ENCODE measurements at places on chromosomes 16 and 17.

GRCh38 chr17:59642565-59642964, 22.9 kb downstream of the CLTC start:
- DNase-seq = no peak

DNA sequence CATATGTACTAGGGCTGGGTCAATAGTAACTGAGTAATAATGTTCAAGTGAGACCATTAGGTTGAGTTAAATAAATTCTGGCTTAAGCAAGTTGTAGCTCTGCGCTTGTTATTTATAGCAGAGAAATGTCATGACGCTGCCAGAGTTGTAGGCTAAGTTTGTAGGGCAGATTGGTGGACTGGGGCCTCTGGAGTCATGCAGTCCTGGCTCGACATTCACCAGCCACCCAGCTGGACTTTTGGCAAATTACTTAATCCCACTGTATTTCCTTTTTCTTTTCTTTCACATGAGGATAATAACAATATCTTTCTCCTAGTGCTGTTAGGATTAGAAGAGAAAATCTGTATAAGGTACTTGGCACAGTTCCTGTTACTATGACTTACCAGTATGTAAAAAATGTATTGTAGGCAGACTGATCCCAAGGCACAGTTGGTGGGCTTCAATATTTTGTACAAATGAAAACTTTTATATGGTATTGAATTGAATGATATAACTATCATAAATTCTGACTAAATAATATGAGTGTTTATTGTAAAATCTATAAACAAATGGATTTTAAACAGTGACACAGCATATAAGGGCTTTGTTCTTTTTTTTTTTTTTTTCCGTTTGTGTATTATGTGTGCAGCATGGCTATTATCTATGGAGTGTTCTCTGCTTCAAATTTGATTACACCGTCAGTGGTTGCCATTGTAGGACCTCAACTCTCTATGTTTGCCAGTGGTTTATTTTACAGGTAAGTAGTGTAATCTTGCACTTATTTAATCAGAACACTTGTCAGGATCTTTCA, 2.6 kb downstream of the MFSD11 start:
- no peak for DNase-seq

GRCh38 chr16:14629612-14629918, 495 bp downstream of the PARN start:
- no peak for DNase-seq

DNA sequence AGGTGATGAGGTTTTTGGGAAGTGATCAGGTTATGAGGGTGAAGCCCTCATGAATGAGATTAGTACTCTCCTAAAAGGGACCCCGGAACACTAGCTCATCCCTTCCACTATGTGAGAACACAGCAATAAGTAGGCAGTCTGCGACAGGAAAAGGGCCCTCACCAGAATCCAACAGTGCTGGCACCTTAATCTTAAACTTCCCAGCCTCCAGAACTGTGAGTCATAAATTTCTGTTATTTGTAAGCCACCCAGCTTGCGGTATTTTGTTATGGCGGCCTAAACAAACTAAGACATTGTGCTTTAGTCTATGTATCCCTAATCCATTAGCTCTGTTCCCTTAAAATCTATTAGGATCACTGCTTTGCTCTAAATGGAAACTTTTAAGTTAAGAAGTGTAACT, 8.5 kb downstream of the SLFN12 start:
- no peak for DNase-seq

- no peak for DNase-seq
These were observed 3.3 kb downstream of the TAOK1 start for GRCh38 chr17:29393436-29393835.

GRCh38 chr17:74367206-74367605, at the start of gene GPR142:
Gene GPR142 (plus strand): TSS chr17:74367506. CDS start chr17:74369541, 2,035 bp downstream.
- no peak for DNase-seq

DNA sequence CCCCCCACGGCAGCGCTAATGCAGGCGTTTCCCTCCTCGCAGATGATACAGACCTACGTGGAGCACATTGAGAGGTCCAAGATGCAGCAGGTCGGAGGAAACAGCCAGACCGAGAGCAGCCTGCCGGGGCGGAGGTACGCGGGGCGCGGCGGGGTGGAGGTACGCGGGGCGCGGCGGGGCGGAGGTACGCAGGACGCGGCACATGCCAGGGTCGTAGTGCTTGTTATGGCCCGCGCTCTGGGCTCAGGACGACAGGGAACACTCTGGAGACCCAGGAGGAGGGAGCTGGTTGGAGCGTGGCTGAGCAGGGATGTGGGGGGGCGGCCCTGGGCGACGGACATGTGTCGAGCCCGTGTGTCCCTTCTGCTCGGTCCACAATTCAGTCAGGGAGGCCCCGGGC, 23.4 kb downstream of the MAPK8IP3 start:
- DNase-seq = no peak

GRCh38 chr16:8963821-8964441, at the start of gene USP7:
Gene USP7 (minus strand): TSS chr16:8963906. CDS start chr16:8963285, 621 bp downstream.
- DNase-seq = peak; percentile 81

DNA sequence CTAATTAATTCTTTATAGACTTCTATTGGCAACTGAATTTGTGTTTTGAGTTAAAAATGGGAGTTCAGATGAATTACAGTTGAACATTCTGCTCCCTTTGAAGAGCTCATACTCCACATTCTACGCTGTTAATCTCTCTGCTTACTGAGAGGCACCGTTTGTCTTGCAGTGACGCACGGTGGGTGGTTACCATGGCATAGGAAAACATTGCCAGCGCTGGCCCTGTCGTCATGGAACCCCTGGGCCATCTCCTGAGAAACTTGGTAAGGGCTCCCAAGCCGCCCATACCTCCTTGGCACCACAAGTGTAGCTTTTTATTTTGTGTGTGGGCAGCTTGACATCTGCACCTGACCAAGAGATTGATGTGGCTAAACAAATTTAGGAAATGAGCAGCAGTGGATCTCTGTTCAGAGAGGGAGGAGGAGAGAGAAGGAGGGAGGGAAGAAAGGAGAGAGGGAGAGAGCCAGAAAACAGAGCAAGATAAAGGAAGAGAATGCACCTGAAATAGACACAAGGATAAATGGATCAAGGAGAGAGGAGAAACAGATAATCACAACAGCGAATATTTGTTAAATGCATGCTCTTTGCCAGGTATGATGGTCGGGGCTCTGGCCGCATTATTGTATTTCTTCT, 398.5 kb downstream of the HAPSTR1 start:
- DNase-seq = no peak

DNA sequence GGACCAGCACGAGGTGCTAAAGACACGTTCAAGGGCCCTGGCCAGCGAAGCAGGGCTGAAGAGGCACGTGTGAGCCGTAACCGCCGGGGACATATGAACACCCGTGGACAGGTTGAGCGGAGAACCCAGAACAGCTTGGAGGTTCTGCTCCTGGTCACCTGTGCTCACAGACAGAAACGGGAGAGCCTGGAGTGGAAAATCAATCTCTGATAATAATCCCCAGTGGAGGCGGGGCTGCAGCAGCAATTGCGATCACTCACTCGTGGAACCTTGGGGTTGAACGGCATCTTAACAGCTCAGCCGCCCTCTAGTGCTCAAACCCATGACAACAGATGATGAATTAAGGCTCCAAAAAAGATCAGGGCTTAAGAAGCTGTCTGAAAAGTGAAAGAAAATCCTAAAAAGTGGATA, 25.6 kb downstream of the WIPI1 start:
- DNase-seq = peak; percentile 14

DNA sequence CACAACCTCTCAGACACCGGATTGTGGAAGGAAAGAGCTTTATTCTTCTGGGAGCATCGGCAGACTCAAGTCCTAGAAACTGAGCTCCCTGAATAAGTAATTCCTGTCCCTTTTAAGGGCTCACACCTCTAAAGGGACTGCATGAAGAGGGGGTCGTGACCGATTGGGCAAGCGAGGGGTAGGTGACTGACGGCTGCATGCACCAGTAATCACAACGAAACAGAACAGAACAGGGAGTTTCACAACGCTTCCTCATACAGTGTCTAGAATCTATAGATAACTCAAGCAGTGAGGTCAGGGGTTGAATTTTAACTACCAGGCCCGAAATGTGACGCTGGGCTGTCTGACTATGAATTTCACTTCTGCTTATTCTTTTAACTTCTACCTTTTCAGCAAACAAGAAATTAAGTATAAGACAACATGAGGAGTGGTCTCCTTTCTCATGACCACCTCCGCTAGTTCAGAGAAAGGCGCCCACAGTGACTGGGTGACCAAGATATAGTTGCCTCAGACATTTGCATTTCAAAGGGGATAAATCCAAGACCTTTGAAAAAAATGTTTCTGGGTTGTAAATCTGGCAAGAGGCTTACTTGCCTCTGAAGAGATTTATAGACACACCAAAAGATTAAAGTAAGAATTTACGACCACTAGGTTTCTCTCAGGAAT, 88.4 kb upstream of the ATF7IP2 start:
- DNase-seq = no peak

Measured in stimulated activated CD4-positive, alpha-beta T cell treated with anti-CD3 and anti-CD28 coated beads, Interleukin-15, amount 100 ng/mL, for 1 hour (primary cell).